ENCODE measurements at places on chromosomes 1 and 21. TPM values are rescaled to one million over a fixed set of nuclear protein-coding genes. Genes with fewer than 3 reads are reported as not detected.

DNA sequence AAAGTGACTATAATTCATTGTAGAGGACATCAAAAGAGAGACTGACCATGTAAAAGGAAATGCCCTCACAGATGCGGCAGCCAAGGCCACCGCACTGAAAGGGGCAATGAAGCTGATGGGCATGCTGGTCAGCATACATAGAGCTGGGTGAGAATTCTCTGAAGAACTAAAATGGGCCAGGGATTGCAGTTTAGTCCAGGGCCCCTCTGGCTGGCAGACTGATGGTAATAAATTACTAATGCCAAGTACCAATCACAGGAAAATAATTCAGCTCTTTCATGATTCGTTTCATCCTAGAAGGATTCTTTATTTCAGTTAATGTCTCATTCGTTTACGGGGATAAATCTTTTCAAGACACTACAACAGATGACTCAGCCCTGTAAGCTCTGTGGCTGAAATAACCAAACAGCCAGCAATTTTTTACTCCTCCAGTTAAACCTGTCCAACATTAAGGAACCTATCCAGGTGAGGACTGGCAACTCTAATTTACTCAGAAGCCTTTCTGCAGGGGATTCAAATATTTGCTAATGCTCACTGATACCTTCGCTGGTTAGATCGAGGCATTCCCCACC, 56.9 kb upstream of the MAP1LC3C start:
- no peaks in the 10 kb centered on the region for H3K36me3 ChIP-seq
- no peaks in the 10 kb centered on the region for H3K4me1 ChIP-seq
- no peak for DNase-seq
- H3K4me3 ChIP-seq: no peak overlapping the region

- H3K4me3 ChIP-seq: no peak within 1 kb of the TSS
- peak within 1 kb of the TSS; percentile 8 for H3K27ac ChIP-seq
- H3K27me3 ChIP-seq: no peaks in the 10 kb centered on the region
- no peak for DNase-seq
- no peaks in the 10 kb centered on the region for H3K36me3 ChIP-seq
- H3K4me1 ChIP-seq: peaks cover 56% of the 10 kb centered on the region
Measured at GRCh38 chr21:44626673-44627143, at the start of gene KRTAP10-9. TSS of gene KRTAP10-9 (plus strand) at chr21:44627093. CDS start at chr21:44627172, 79 bp downstream.

DNA sequence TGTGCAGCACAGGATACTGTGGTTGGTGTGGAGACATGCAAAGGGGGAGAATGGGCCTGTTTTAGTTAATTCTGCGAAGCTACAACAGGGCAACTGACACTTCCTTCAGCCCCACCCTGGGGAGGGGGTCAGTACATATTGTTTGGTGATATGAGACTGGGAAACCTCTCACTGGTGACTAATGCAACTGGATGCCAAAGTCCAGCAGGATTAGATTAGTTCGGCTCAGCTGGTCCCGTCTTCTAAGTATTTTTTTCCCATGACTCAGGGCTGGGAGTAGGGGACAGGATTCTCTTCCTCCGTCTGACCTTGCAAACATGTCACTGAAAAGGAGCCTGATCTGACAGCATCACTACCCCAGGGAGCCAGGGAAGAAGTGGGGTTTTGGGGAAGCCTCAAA, 43.0 kb downstream of the PLXNA2 start:
- H3K27ac ChIP-seq: no peak overlapping the region
- H3K27me3 ChIP-seq: no peaks in the 10 kb centered on the region
- no peaks in the 10 kb centered on the region for H3K36me3 ChIP-seq
- no peaks in the 10 kb centered on the region for H3K4me1 ChIP-seq
- DNase-seq: no peak

IVL gene
- total RNA-seq: not detected

OR2L8 gene
- total RNA-seq: not detected

DNA sequence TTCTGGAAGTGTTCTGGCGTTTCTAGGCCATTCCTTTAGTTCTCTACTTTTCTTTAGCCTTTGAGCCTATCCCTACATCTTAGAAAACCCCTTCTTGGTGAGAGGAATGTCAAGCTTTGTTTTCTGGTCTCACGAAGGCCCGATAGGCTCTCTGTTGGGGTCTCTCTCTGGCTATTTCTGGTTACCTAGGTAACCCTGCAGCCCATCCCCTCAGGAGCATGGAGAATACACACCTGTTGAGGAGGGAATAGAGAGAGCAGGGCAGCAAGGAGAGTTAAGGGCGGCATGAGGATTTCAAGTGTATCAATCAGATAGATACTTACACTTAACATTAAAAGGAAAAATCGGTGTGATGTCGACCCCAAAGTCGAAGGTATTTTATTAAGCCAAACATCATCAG, 45.7 kb downstream of the LRRC8D start:
- no peak for DNase-seq
- no peak overlapping the region for H3K4me3 ChIP-seq

NPR1 gene
- not detected for total RNA-seq

DNA sequence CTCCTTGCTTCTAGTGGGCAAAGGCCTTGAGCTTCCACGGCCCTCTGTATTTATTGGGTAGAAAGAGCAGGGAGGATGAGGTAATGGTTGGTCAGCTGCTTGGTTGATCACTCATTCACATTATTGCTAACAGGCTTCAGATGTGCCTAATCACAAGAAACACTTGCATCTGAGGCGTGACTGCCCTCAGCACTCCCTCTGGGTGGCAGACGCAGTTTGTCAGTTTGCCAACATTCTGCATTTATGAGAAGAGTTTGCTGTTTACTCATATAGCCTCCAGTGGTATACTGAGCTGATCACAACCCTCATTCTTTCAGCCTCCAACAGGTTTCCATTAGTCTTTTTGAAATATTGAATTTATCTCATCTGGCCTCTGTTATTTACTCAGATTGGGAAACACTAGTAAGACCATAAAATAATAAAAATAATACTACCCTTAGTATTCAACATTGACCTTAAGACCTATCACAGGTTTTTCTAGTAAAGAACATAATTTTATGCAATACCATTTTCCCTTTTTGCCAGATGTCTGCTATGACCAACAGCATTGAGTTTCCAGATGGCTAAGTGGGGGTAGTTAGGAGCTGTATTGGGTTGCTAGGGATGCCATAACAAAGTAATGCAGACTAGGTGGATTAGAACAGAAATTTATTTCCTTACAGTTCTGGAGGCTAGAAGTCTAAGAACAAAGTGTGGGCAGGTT, 53.3 kb downstream of the PTGFR start:
- no peak for DNase-seq
- no peaks in the 10 kb centered on the region for H3K36me3 ChIP-seq
- H3K4me1 ChIP-seq: no peaks in the 10 kb centered on the region

CFHR5 gene
- total RNA-seq: not detected

- no peaks in the 10 kb centered on the region for H3K27me3 ChIP-seq
- H3K4me3 ChIP-seq: no peak overlapping the region
- DNase-seq: no peak
Measured at GRCh38 chr21:46268371-46268770, 17.0 kb downstream of the MCM3AP start.

- H3K36me3 ChIP-seq: no peaks in the 10 kb centered on the region
- no peak for DNase-seq
- H3K27ac ChIP-seq: no peak overlapping the region
- no peaks in the 10 kb centered on the region for H3K27me3 ChIP-seq
Measured at GRCh38 chr1:33719326-33719725, 144.6 kb upstream of the HMGB4 start.

CFAP141 gene
- not detected for total RNA-seq

NBPF10 gene
- 4.9 TPM for total RNA-seq

CFHR1 gene
- total RNA-seq: not detected

DNA sequence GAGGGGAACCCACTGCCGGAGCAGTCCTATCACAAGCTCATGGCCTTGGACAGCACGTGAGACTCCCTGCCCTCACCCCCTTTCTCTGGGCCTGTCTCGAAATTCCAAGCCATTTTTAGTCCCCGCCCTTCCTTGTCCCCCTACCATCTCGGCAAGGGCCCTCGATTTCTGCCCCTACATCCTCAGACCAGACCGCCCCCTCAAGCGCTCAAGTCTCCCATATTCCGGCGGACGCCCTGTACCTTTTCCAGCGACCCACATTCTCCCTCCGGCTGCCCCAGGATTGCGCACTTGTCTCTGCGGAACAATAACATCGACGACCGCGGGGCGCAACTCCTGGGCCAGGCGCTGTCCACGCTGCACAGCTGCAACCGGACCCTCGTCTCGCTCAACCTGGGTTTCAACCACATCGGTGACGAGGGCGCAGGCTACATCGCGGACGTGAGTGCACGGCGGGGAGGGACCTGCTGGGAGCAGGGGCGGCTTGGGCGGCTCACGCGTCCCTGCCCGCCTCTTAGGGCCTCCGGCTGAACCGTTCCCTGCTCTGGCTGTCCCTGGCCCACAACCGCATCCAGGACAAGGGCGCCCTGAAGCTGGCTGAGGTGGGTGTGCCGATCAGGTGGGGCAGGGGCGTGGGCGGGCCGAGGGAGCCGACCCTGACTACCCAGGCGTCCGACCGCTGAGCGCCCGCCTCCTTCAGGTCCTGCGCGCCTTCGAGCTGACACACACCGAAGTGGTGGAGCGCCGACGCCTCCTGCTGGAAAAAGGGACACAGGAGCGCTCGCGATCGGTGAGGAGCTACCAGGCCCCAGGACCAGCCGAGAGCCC, 7.0 kb downstream of the LRRC71 start:
- H3K4me1 ChIP-seq: peaks cover 18% of the 10 kb centered on the region
- H3K4me3 ChIP-seq: no peak overlapping the region
- peaks cover 35% of the 10 kb centered on the region for H3K27me3 ChIP-seq
- DNase-seq: peak; percentile 28
- no peaks in the 10 kb centered on the region for H3K36me3 ChIP-seq
- no peak overlapping the region for H3K27ac ChIP-seq

MTARC1 gene
- total RNA-seq: not detected

IRF2BP2 gene
- total RNA-seq: 315 TPM

FMO4 gene
- 3.2 TPM for total RNA-seq

DNA sequence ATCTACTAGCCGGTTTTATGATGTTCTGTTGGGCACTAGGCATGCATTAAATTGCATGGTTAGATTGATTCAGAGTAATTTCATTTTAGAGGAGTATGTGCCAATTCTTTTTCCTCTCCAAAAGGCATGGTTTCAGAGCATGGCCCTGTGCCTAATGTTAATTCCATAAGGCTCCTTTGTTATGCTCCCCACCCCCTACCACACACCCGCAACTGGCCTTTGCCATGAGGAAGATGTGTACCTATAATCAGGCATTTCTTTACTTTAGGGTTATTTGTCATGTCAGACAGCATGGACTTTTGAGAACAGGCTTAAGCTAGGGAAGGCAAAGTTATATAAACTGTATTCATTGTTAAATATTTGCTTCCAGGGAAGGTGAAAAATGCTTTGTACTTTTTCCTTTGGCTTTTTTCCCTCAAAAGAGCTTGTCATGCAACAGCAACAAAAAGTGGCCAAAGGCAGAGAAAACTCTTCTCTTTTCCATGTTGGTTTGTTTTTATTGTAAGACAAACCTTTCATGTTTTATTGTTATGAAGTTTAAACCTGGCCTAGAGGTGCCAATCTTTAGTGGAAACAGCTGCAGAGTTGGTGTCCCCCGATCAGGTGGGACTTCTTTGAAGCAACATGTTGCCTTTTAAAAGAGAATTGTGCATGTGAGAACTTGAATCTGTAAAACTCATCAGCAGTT, 24.3 kb upstream of the NBL1 start:
- no peak overlapping the region for H3K4me3 ChIP-seq
- H3K36me3 ChIP-seq: peaks cover 24% of the 10 kb centered on the region
- H3K27ac ChIP-seq: no peak overlapping the region
- H3K27me3 ChIP-seq: no peaks in the 10 kb centered on the region

DNA sequence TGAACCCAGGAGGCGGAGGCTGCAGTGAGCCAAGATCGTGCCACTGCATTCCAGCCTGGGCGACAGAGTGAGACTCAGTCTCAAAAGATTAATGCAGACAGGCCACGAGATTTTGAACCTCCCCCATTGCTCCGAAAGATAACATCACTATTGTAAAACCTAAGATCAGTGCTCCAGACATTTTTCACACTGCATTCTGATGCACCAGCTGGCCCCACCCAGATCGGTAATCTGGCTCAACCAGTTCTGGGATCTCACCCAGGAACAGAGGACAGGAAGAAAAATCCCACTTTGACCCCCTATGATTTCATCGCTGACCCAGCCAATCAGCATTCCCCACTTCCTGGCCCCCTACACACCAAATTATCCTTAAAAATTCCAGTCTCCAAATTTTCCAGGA, 10.7 kb upstream of the CSRP1 start:
- no peaks in the 10 kb centered on the region for H3K36me3 ChIP-seq
- DNase-seq: no peak
- H3K27me3 ChIP-seq: no peaks in the 10 kb centered on the region
- no peak overlapping the region for H3K4me3 ChIP-seq
- H3K27ac ChIP-seq: no peak overlapping the region
- H3K4me1 ChIP-seq: no peaks in the 10 kb centered on the region

- H3K27ac ChIP-seq: no peak overlapping the region
- no peaks in the 10 kb centered on the region for H3K36me3 ChIP-seq
- H3K4me1 ChIP-seq: no peaks in the 10 kb centered on the region
- DNase-seq: no peak
- H3K4me3 ChIP-seq: no peak overlapping the region
- no peaks in the 10 kb centered on the region for H3K27me3 ChIP-seq
Measured at GRCh38 chr1:201251411-201251810, 31.9 kb upstream of the PKP1 start.

DNA sequence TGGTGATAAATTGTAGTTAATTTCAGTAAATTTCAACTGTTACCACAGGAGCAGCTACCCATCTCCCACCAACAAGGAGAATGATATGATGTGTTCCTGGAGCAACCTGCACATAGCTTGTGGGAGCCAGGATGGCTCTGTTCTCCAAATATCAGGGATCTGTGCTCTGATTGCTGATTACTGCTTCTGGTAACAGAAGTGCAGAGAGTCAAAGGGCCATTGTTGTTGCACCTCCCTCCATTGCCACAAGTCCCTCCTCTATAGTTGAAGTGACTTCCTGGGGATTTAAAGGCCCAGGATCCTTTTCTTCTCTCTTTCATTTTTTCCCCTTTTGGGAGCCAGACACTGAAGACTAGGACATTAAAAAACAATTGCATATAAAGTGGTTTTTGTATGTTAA, 51.6 kb upstream of the HPDL start:
- DNase-seq: no peak

DNA sequence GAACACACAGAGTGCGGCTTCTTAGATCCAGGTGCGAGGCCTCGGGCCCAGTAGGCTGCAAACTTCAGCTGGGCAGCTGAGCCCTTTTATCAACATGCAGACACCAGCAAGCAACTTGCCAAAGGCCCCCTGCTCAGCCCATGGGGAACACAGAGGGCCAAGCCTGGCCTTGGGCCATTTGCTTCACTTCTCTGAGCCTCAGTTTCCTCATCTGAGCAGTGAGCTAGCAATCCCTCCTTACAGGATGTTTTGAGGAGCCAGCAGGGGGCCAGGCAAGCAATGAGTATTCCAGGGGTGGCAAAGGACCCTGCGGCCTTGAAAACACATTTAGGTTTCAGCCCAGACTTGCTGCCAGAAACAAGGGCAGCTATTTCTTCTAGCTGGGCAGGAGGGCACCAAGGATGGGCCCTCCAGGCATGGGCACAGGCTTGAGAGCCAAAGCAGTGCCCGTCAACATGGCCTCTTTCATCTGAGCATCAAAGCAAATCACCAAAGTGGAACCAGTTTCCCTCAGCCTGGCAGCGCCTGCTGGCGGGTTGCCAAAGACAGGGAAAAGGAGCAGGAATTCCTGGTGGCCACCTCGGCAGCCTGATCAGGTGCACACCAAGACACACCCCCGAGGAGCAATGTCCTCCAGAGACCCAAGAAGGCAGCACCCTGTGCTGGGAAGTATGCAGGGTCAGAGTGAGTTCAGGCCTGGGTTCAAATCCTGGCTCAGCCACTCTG, 1.4 kb downstream of the MATN1 start:
- H3K4me3 ChIP-seq: no peak overlapping the region
- no peak overlapping the region for H3K27ac ChIP-seq
- no peak for DNase-seq
- H3K4me1 ChIP-seq: peaks cover 38% of the 10 kb centered on the region

CFAP107 gene
- total RNA-seq: not detected
